ENCODE measurements at places on chromosomes 4 and X. TPM values are rescaled to one million over a fixed set of nuclear protein-coding genes. Genes with fewer than 3 reads are reported as not detected.

Gene ADH7
- total RNA-seq = not detected

Gene GLOD5
- not detected for total RNA-seq

Gene MXD4
- 130 TPM for total RNA-seq

Gene SRPK3
- total RNA-seq = under 0.01 TPM

Gene MAGED4B
- total RNA-seq = 47.8 TPM

Gene CT45A7
- total RNA-seq = not detected

Gene CXXC4
- 0.39 TPM for total RNA-seq

Gene SPRY1
- total RNA-seq = 1.3 TPM

Gene ASB9
- 0.65 TPM for total RNA-seq

Gene TXK
- total RNA-seq = not detected

Gene CYLC1
- not detected for total RNA-seq

Gene LRIT3
- not detected for total RNA-seq

Gene SOWAHD
- total RNA-seq = not detected

Gene AMMECR1
- total RNA-seq = 29.8 TPM

Gene PLXNB3
- 0.39 TPM for total RNA-seq

Gene CNOT6L
- total RNA-seq = 17.3 TPM

Gene TMSB15C
- total RNA-seq = 7.9 TPM

Gene SPANXB1
- total RNA-seq = not detected

Gene TCEAL2
- total RNA-seq = not detected

Gene MAGEA2
- total RNA-seq = not detected

Gene IL2RG
- total RNA-seq = not detected

Gene TIMM17B
- 60.9 TPM for total RNA-seq

Gene SPANXN2
- total RNA-seq = not detected

Gene FREM3
- total RNA-seq = not detected

Gene ZFP92
- not detected for total RNA-seq

Gene LEF1
- total RNA-seq = not detected

Gene ANKRD17
- 61.2 TPM for total RNA-seq

Gene KLHL2
- total RNA-seq = 14.5 TPM

Gene ANOS1
- 2.4 TPM for total RNA-seq

Gene MMRN1
- total RNA-seq = not detected

Gene CYP2U1
- total RNA-seq = 2.7 TPM

Gene RASL11B
- not detected for total RNA-seq

Gene CFI
- not detected for total RNA-seq

Gene FGF13
- total RNA-seq = not detected

Gene SERPINA7
- total RNA-seq = not detected

Gene SCML2
- total RNA-seq = 0.98 TPM

Gene ANKRD50
- total RNA-seq = 33.3 TPM

Gene FNIP2
- 15.7 TPM for total RNA-seq

Gene GPC3
- total RNA-seq = 22.8 TPM

Gene KIAA1210
- total RNA-seq = not detected

Gene PPEF2
- under 0.01 TPM for total RNA-seq

Gene CT45A1
- not detected for total RNA-seq

Gene NRK
- total RNA-seq = 6.1 TPM

Gene BEX3
- 146 TPM for total RNA-seq

Gene OPN1LW
- not detected for total RNA-seq

Gene LRCH2
- total RNA-seq = under 0.01 TPM

Gene DLG3
- total RNA-seq = 23.6 TPM

Gene GAGE12J
- not detected for total RNA-seq

Gene CACNA1F
- total RNA-seq = not detected

Gene HHIP
- total RNA-seq = not detected

Gene NSUN7
- 0.65 TPM for total RNA-seq

Gene CBR4
- total RNA-seq = 18.1 TPM

Gene ALAS2
- total RNA-seq = not detected

Gene RRH
- total RNA-seq = not detected

Gene CAPN6
- total RNA-seq = 9.9 TPM

Gene PAGE3
- total RNA-seq = not detected

Gene SUPT20HL2
- total RNA-seq = not detected

Gene NUDT11
- 3.1 TPM for total RNA-seq
